ENCODE measurements at places on chromosomes 5 and 9.

DNA sequence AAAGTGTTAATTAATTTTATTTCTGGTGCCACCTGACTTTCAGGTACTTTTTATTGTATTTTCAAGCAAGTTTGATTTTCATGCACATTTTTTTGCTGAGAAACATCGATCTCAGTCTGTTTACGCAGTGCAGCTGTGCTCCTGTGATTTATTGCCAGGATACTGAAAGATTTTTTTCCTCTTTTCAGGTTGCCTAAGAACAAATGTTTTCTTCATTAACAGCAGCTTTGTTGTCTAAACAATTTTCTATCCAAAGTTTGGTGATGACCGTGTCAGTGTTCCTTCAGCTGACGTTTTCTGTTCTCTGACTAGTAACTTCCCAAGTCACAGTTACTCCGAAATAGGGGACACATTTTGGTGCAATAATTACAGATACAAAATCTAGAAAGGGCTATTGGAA, 78.1 kb downstream of the VCAN start:
- DNase-seq: no peak

DNA sequence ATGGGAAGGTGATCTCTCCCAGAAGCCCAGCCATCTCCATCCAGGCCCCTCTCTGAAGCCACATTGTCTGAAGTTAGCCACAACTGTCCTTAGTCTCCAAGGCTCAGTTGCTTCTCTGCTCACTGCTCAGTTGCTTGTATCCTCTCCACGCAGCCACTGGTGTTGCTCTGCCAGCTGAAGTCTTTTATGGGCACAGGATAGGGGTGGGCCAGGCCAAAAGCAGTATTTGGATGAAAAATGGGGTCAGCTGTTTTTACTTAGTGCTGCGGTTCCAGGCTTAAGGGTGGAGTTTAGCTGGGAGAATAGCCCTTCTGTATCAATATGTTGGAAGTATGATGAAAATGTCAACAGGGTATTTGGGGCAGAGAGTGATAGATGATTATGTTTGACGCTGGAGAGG, 168.8 kb upstream of the PPP1R2B start:
- no peak for DNase-seq

GRCh38 chr5:153700940-153701339, 210.5 kb downstream of the GRIA1 start:
- DNase-seq: no peak

- peak; percentile 13 for DNase-seq
Measured at GRCh38 chr9:69535911-69536310, 136.3 kb downstream of the APBA1 start.

DNA sequence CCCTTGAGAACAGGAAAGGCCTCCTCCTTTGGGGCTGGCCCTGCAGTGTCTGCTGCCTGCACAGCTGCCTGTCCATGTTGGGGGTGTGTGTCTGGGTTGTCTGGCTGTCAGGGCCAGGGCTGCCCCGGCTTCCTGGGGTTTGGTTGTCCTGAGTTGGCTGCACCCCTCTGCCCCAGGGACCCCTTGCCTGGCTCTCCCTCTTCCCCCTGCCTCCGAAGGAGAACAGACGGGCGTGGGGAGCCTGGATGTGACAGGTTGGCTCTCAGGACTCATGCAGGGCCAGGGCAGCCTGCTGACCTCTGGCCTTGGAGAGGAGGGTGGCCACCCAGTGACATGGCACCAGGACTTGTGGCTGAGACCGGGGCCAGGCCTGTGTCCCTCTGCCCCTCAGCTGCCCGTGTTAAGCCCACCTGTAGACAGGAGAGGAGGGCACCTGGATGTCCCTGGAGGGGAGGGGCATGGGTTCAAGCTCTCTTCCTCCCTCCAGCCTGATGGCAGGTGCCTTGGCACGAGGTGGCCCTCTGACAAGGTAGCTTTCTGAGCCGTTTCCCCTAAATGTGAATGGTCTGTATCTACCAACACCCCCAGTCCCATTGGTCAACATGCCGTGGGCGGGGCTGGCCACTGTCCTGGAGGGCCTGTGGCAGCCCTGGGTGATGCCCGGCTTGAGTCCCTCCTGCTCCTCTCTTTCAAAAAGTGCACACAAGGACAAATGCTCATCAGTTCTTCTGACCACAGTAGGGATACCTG, 34.9 kb downstream of the WNK2 start:
- DNase-seq: no peak

GRCh38 chr5:127088251-127088650, 14.9 kb upstream of the C5orf63 start:
- DNase-seq: peak; percentile 92

- no peak for DNase-seq
Measured at GRCh38 chr5:142769251-142769792, 855 bp upstream of the ARHGAP26 start.

GRCh38 chr5:8289779-8290178, 420.8 kb downstream of the MTRR start:
- DNase-seq: no peak

- DNase-seq: no peak
Measured at GRCh38 chr5:1550287-1551076, 26.7 kb upstream of the LPCAT1 start.

GRCh38 chr9:88889386-88889785, 101.9 kb upstream of the S1PR3 start:
- no peak for DNase-seq

DNA sequence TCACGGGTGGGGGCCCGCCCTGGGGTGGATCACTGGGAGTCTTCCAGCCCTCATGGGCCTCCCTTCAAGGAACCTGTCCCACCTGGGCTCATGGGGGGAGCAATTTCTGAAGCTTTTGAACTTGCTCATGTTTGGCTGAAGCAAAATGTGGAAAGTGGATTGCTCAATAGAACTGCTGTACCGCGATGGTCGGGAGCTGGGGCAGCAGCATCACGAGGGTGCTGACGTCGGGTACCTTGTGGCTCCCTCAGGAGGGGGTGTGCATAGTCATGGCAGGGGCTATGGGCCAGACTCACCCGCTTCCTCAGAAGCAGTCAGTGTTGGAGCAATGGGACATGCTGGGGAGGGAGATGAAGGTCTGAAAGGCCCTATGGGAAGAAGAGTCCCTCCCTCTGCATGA, 57.9 kb downstream of the PRRT1B start:
- DNase-seq: no peak

- DNase-seq: no peak
Measured at GRCh38 chr9:96148634-96149532, 153.1 kb downstream of the HSD17B3 start.

DNA sequence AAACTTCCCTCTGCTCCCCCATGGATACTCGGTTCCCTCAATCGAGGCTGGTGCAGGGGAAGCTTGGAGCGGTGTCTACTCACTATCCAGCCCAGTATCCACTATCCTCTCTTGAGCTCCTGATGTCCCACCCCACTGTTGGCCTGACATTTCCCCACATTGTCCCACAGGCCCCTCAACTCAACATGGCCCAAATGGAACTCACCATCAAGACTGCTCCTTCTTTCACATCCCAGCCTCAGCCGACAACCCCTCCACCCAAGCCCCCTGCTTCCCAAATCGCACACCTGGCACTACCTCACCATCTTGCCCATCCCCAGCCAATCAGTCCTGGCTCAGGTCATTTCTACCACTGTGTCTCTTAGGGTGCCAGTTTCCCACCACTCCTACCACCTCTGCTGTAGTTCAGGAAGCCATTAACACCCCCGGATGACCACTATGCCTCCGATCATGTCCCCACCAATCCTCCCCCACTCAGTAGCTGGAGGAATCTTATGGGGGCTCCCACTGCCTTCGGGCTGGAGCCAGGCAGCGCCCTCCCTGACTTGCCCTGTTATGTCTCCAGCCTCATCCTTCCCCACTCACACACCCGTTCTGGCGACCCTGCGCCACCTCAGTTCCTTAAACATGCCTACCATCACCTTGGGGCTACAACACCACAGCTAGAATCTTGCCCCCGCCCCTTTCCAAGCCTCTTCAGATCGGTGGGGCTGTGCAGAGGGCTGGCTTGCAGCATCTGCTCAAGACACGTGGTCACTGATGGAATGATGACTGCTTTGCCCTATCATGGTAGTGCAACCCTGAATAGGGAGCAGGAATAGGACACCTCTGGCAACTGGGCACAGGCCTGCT, 273.6 kb downstream of the FSTL4 start:
- no peak for DNase-seq

DNA sequence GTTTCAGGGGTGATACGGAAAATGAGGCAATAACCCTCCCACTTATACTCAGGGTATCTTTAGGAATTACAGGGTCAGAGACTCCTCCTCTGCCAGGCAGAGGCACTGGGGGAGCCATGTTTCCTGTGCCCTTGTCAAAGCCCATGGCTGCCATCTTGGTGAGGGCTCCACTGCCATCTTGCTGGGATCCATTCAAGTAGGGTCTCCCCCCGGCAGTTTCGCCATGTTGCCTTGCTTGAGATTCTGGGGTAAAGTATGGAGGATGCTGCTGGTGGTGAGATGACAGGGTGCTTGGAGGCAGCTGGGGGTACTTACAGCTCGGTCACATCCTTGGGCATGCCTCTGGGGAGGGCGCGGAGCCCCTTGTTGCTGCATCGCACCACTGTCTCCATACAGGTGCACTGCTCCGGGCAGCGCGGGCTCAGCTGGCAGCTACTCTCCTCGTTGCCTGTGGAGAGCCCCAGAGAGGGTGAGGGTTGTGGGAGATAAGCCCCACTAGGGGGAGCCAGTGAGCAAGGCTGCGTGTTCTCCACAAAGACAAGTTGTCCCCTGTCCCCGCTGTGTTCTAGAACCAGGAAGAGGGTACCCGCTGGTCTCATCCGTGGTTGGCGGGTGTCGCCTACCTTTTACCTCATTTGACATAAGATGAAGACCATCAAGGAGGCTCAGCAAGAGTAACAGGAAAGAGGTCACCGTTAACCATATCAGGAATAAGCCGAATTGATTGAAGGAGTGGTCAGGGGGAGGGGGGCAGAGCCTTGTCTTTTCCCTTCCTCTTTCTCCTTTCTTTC, 169.0 kb upstream of the PANK3 start:
- DNase-seq: no peak

DNA sequence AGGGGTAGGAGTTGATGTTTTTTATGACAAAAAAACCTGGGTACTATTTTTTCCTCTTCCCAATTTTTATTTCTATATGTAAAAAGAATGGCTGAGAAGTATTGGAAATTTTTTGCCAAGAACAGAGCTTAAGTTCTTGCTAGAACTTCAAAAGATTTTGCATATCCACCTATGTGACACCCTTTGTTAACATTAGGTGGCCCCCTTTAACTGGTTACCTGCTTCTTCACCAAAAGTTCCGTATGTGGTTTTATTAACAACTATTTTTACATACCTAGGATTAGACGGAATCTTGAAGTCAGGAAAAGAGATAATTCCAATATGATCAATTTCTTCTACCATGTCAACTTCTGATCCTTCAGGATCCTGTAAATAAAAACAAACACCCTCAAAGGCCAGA, 15.5 kb downstream of the C5 start:
- no peak for DNase-seq
